ENCODE measurements at places on chromosomes 4 and X.

DNA sequence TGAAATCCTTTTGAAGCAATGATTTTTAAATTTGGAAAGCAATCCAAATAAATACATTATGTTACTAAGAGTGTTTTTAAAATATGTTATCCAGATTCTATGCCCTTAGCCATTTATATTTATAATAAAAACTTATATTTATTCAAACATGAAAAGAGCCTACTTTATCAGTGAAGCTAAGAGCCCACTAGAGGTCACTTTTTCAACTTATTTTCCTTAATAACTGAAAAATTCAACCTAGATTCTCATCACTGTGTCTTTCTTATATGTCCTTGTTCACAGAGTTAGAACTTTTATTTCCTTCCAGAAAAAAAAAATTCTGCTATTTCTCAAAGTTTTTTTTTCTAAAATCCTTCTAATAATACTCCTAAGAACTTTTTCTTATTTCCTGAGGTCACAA, 23.9 kb downstream of the PRDM8 start:
- DNase-seq: no peak

- no peak for DNase-seq
Measured at GRCh38 chr4:104416725-104417356, 77.9 kb downstream of the CXXC4 start.

DNA sequence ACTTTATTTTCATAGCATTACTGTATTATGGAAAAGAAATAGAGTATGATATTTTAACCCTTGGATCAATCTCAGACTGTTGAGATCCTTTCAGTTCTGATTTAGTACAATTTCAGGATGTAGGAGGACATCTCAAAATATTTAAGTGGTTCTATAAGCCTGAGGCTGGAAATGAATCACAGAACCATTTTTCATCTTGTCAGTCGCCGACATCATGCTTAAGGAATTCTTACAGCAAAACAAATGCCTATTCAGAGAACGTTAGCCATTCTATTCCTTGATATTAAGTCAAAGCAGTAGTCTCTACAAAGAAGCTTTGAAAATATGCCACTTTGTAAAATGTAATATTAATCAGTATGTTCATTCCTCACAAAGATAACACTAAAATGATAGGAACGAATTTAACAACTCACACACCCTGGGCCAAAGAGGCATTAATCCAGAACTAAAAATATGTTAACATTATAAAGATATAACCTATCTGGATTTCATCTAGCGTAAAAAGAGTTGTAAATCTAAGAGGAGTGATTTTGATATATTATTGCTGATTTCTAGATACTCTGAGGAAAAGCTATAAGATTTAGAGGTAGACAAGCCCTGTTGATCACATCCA, 152.0 kb downstream of the GASK1B start:
- no peak for DNase-seq

DNA sequence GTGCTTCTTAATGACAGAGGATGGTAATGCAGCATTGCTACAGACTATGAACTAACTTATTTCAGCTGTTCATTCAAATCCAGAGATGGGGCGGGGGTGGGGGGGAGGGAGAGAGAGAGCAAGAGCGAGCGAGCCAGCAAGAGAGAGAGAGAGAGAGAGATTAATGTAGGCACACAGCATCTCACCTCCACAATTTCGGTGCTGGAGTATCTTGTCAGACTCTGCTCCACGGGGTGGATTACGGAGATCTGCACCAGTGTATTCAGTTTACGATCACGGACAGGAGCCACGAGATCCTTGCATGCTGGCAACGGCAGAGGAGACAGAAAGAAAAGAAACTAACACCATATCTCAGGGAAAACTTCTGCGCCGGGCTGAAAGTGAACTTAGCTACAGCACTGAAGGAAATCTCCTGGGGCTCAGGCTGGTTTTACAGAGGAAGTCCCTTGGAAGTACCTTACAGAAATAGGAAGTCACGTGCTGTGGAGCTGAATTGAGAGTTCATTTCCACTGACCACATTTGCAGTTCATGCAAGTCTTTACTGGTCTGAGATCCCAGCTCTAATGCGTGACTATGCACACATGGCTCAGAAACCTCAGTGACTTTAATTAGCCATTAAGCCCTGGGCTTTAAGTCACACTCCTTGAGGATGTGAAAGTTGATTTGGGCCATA, 440.9 kb downstream of the INPP4B start:
- peak; percentile 65 for DNase-seq

GRCh38 chr4:137998666-137999429, 243.3 kb downstream of the SLC7A11 start:
- no peak for DNase-seq

DNA sequence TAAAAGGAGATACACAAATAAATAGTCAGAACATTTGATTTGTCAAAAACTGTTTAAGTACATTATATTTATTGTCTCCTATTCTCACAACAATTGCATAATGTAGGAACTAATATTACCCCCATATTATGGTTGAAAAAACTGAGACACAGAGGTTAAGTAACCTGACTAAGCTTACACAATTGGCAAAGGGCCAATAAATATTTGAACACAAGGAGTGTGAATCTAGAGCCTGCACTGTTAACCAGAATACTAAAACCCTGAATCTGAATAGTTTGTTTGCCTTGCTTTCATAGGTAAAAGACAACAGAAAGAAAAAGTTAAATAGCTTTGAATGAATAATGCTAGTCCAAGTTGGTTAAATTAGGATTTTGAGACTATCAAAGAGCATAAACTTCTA, 55.2 kb downstream of the IL13RA2 start:
- DNase-seq: no peak

DNA sequence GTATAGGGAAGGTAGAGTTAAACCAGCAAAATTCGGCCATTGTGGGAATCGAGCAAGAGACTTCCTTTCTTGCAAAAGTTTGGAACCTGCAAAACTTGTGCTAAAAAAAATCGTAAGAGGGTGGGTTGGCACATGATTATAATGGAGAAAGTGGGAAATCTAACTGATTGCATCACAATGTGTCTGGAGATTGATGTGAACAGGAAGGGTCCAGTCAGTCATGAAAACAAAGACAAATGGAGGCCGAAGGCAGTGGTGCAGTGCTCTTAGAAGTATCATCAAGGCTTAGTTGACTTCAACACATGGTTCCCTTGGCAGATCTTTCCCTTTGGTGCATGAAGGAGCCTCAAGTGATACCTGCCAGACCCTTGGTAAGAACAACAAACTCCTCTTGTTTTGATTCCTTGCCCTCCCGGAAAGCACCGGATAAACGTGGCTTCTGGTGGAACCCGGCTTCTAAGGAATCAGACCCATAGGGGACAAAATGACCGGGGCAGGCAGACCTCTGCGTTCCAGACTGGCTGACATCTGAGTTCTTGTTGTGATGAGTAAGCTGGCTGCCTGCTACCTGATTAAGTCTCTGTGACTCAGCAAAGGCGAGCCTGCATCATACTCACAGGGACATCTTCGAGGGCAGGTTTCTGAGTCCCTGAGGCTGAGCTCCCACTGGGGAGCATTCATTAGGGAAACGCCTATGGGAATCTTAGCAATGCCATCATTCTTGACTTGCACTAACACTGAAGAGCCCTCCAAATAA, 87.7 kb upstream of the MAP3K15 start:
- no peak for DNase-seq

GRCh38 chrX:40866893-40867292, 131.6 kb upstream of the MED14 start:
- DNase-seq: no peak

GRCh38 chr4:137378821-137379220, 153.5 kb downstream of the PCDH18 start:
- DNase-seq: no peak

DNA sequence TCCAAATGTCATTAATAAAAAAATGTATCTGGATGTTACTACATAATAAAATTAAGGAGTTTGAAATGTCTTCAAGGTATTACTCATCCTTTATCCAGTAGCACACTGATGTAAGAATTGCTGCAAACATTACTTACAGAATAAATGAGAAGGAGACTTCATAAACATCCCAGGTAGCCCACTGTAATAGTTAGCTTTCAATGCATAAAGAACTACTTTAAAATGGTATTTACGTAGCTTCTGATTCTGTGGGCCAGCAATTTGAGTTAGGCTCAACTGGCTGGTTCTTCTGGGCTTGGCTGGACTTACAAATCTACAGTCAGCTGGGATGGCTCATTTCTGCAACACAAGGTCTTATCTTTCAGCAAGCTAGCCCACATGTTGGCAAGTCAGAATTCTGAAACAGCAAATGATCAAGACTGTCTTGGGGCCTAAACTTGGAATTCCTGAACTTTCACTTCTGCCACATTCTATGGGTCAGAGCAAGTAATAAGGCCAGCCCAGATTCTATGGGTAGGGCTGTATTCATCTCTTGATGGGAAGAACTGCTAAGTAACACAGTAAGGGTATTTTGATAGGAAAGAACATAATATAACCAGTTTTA, 522.5 kb downstream of the IQCM start:
- DNase-seq: no peak

DNA sequence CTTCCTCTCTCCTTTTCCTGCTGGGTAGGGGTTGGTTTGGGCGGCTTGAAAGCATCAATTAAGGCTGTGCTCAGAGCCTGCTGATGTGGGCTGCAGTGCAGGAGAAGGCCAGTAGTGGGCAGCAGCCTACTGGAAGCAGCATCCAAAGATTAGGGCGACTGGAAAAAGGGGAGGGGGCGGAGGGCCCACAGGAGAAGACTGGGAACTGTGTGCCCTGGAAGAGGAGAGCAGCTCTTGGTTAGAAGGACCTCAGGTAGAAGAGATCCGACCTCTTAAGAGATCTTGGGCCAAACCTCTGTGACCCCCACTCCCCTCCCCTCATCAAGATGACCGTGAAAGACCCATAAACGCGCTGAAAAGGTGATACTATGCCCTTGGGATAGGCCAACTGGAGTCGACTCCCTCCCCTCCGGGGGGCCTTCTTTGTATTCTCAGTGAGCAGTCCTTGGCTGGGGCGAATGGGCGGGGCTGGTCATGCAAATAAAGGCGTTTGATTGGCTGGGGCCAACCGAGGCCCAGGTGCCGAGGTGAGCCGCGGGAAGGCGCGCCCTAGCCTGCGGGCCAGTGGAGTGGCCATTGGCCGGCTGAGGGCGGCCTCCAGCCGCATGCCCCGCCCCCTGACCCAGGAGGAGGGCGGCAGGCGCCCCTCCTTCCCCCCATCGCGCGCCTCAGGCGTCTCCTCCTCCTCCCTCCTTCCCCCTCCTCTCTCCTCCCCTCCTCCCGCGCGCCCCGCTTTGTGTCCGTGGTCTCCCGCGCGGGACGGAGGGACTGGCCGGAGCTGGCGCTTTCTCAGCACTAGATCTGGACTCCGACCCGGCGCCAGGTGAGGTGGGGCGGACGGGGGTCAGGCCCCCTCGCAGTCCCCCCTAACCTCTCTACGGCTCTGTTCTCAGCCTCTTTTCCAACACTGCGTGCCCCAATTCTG, 10.1 kb downstream of the DLG3 start:
- peak; percentile 79 for DNase-seq

DNA sequence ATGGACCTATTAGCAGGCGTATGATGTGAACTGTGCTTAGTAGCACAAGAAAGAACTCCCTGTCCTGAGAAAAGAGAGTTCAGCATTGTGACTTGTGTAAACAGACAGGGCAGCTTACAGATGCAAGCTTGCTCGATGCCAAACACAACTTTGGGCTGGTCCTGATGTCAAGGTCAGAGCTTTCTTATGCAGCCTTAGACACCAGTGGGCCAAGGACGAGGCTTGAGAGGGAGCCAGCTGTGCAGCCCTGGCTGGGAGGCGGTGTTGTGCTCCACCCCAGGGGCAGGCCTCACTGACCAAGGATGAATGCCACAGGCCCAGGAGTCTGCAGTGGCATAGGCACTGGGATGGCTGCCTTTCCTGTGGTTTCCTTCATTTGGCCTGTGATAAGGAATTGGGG, 35.4 kb downstream of the JADE1 start:
- DNase-seq: no peak

DNA sequence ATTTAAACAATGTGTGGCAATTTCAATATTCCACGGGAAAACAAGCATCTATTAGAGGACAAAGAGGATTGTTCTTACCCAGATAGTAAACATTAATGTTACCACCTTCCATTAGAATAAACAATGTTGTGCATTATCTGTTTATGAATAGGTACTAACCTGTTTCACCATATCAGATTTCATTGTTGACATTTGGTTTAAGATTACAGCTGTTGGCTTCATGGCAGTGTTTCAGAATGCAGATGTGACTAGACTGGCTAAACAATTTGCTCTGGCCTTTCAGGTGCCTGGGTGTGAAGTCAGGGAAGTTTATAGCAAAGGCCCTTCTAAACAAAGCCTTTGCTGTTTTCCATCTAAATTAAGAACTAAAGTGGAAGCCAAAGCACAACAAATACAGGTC, 464.7 kb upstream of the FAM47C start:
- no peak for DNase-seq

GRCh38 chrX:71098302-71098701, 2.7 kb downstream of the FOXO4 start:
- DNase-seq: peak; percentile 78

DNA sequence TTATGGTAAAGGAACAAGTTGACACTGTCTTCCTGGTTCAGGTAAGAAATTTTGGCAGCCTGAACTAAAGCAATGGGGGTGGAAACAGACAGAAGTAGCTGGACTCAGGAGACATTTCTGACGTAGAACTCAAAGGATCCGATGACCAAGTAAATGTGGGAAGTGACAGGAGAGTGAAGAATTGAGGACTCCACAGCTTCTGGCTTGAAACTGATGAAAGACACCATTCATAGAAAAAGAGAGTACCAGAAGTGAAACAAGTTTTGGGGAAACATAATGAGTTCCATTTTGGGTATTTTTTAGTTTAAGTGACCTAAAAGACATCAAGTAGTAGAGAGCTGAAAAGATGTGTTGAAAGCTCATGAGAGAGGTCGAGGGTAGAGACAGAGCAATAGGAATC, 5.7 kb downstream of the FAM120C start:
- DNase-seq: no peak
